ENCODE measurements at places on chromosomes 12 and 14. TPM values are rescaled to one million over a fixed set of nuclear protein-coding genes. Genes with fewer than 3 reads are reported as not detected.

DNA sequence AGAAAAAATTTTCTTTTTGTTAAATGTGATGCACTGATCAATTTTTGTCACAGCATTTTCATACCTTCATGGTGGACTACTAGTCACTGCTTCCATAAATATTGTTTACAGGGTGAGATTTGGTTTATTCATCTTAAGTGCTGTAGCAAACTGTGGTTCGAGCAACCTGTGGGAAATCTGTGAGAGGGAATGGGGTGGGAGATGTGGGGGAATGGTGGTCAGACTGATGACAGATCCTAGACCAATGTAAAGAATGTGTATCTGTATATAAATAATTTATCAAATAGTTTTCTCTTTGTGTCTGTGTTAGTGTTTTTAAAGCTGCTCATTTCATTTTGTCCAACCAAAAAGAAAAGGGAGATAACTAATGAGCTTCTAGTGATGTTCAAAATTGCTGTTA, 26.7 kb downstream of the CSRP2 start:
- no peaks in the 10 kb centered on the region for H3K36me3 ChIP-seq
- no peaks in the 10 kb centered on the region for H3K27me3 ChIP-seq
- no peak for DNase-seq
- H3K4me3 ChIP-seq, result no peak overlapping the region
- no peak overlapping the region for H3K27ac ChIP-seq
- no peaks in the 10 kb centered on the region for H3K4me1 ChIP-seq

GRCh38 chr14:103880348-103881267, 33.2 kb upstream of the PPP1R13B start:
- H3K36me3 ChIP-seq, result peaks cover 11% of the 10 kb centered on the region
- peak overlapping the region; percentile 33 for H3K27ac ChIP-seq
- DNase-seq, result peak; percentile 68

- H3K36me3 ChIP-seq, result no peaks in the 10 kb centered on the region
- no peak overlapping the region for H3K4me3 ChIP-seq
- no peaks in the 10 kb centered on the region for H3K27me3 ChIP-seq
- no peak for DNase-seq
Measured at GRCh38 chr14:76977793-76978720, 50.5 kb downstream of the IRF2BPL start.

- DNase-seq, result no peak
- no peaks in the 10 kb centered on the region for H3K36me3 ChIP-seq
- no peak overlapping the region for H3K4me3 ChIP-seq
- no peaks in the 10 kb centered on the region for H3K27me3 ChIP-seq
- no peak overlapping the region for H3K27ac ChIP-seq
Measured at GRCh38 chr12:1581973-1582708, 12.2 kb downstream of the FBXL14 start.

DNA sequence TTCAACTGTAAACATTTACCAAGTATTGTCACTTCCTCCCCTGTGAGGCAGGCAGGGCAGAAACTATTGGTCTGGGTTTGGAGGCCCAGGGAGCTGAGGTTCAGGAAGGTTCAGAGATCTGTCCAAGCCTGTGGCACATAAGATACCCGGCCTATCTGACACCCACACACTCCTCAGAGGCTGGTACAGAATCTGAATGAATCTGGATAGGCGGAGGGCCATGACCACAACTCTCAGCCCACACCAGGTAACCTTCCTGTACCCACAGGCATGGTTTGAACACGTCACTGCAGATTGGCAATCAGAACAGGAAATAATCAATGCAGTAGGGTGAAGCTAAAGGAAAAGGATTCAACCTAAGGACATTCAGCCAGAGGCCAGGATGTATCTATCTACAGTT, 92.8 kb upstream of the TMCC3 start:
- no peak for DNase-seq
- H3K4me3 ChIP-seq, result no peak overlapping the region
- H3K4me1 ChIP-seq, result no peaks in the 10 kb centered on the region
- peaks cover 47% of the 10 kb centered on the region for H3K27me3 ChIP-seq
- H3K27ac ChIP-seq, result no peak overlapping the region

GRCh38 chr12:71958457-71958856, 19.8 kb downstream of the TPH2 start:
- DNase-seq, result no peak
- H3K27ac ChIP-seq, result no peak overlapping the region
- H3K4me1 ChIP-seq, result peaks cover 10% of the 10 kb centered on the region
- no peaks in the 10 kb centered on the region for H3K36me3 ChIP-seq
- H3K4me3 ChIP-seq, result no peak overlapping the region
- no peaks in the 10 kb centered on the region for H3K27me3 ChIP-seq

DNA sequence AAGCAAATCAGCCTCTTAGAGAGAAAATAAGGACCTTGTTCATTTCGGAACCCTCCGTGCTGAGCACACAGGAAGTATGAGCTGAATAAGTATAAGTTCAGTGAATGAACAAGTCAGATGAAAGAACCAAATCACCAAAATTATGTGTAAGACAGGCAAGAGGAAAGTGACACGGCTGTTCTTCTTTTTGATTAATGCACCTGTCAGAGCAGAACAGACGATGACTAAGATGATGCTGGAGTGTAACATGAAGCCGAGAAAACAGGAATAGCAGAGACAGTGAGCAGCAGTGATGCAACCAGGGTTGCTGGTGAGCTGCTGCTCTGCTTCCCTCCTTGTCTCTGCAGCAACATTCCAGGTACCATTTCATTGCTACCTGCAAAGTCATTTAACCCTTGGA, 861.1 kb downstream of the GALC start:
- H3K36me3 ChIP-seq, result no peaks in the 10 kb centered on the region
- no peaks in the 10 kb centered on the region for H3K4me1 ChIP-seq
- no peaks in the 10 kb centered on the region for H3K27me3 ChIP-seq

The PLEKHG7 gene
- total RNA-seq, result 2.5 TPM

GRCh38 chr12:115194448-115194847, 510.5 kb upstream of the TBX3 start:
- H3K4me3 ChIP-seq, result no peak overlapping the region
- H3K27ac ChIP-seq, result no peak overlapping the region
- no peaks in the 10 kb centered on the region for H3K36me3 ChIP-seq
- no peaks in the 10 kb centered on the region for H3K27me3 ChIP-seq
- no peaks in the 10 kb centered on the region for H3K4me1 ChIP-seq

The ANKRD33 gene
- total RNA-seq, result not detected

The APOF gene
- total RNA-seq, result not detected

- no peaks in the 10 kb centered on the region for H3K36me3 ChIP-seq
- H3K27ac ChIP-seq, result no peak overlapping the region
- H3K27me3 ChIP-seq, result no peaks in the 10 kb centered on the region
- H3K4me3 ChIP-seq, result no peak overlapping the region
- no peak for DNase-seq
Measured at GRCh38 chr14:71586131-71586897, 345.9 kb upstream of the RGS6 start.

The GCN1 gene
- total RNA-seq, result 188 TPM

GRCh38 chr14:104281768-104282301, 143.4 kb downstream of the KIF26A start:
- no peak overlapping the region for H3K4me3 ChIP-seq
- H3K4me1 ChIP-seq, result peaks cover 3% of the 10 kb centered on the region
- H3K27me3 ChIP-seq, result peaks cover 86% of the 10 kb centered on the region
- no peak overlapping the region for H3K27ac ChIP-seq
- DNase-seq, result no peak

The NEUROD4 gene
- not detected for total RNA-seq

DNA sequence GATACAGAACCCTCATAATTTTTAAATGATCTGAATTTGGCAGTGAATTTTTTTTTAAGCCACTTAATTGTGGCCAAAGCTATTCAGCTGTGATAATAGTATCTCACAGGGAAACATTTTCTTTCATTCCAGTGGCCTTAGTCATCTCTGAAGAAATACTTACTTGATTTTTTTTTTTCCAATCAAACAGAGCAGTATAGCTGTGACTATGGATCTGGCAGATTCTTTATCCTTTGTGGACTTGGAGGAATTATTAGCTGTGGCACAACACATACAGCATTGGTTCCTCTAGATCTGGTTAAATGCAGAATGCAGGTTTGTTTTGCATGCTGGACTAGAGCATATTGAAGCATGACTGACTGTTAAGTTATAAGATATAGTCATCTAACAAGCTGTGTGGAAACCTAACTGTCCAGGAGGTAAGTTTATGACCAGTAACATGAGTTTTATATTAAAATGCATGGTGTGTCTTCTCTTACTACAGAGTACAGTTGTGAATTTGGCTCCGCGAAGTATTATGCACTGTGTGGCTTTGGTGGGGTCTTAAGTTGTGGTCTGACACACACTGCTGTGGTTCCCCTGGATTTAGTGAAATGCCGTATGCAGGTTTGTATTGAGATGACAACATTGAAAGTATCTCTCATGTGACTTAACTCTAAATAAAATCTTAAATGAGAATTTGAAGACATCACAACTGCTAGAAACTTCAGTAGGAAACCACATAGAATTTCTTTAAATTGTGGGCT, 1.9 kb downstream of the SLC25A3 start:
- no peaks in the 10 kb centered on the region for H3K27me3 ChIP-seq
- DNase-seq, result no peak
- peaks cover 18% of the 10 kb centered on the region for H3K4me1 ChIP-seq
- peak overlapping the region; percentile 99 for H3K27ac ChIP-seq

- no peak overlapping the region for H3K4me3 ChIP-seq
- no peaks in the 10 kb centered on the region for H3K36me3 ChIP-seq
- no peaks in the 10 kb centered on the region for H3K4me1 ChIP-seq
Measured at GRCh38 chr14:82779301-82779700, 1245.6 kb upstream of the SEL1L start.

The DEPDC4 gene
- 1.9 TPM for total RNA-seq

The CCDC60 gene
- not detected for total RNA-seq

- no peaks in the 10 kb centered on the region for H3K4me1 ChIP-seq
- no peak overlapping the region for H3K4me3 ChIP-seq
- H3K36me3 ChIP-seq, result no peaks in the 10 kb centered on the region
- no peak overlapping the region for H3K27ac ChIP-seq
- DNase-seq, result no peak
- peaks cover 63% of the 10 kb centered on the region for H3K27me3 ChIP-seq
Measured at GRCh38 chr12:104510145-104510872, 53.6 kb downstream of the CHST11 start.

The KRT85 gene
- total RNA-seq, result not detected

- peaks cover 91% of the 10 kb centered on the region for H3K27me3 ChIP-seq
- H3K27ac ChIP-seq, result no peak overlapping the region
- no peaks in the 10 kb centered on the region for H3K4me1 ChIP-seq
- no peaks in the 10 kb centered on the region for H3K36me3 ChIP-seq
- H3K4me3 ChIP-seq, result no peak overlapping the region
Measured at GRCh38 chr14:76104802-76105355, 46.8 kb upstream of the GPATCH2L start.

DNA sequence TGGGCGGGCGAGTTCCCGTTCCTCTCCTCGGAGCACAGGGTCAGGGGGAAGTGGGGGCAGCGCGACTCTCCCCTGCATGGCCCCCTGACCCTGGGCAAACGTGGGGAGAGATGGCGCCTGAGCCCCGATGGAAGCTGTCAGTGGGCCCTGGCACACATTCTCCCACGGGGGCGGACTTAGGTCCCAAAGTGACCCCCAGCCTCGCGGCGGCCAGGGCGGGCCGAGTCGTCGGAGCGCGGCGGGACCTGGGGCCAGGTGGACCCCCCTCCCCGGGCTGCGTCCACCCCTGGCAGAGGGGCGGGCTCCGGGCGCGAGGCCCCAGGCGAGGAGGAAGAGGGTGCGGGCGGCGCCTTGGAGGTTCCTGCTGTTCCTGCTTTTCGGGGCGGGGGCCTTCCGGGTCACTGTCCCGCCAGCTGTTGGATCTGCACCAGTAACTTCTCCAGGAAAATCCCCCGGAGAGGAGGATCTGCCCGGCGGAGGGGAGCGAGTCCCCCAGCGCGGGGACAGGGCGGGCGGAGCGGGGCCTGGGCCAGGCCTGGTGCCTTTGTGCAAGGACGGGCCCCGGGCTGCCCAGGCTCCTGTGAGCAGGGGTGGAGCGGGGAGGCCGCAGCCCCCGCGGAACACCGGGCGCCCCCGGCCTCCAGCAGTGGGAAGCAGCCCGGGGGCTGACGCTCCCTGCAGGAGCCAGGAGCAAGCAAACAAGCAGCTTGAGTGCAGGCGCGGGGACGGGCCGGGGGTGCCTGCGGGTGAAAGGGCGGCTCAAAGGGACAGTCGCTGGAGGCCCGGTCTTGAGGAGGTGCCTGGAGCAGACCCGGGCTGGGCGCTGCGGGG, 15.3 kb downstream of the TNFAIP2 start:
- no peaks in the 10 kb centered on the region for H3K27me3 ChIP-seq
- peaks cover 29% of the 10 kb centered on the region for H3K4me1 ChIP-seq
- peaks cover 26% of the 10 kb centered on the region for H3K36me3 ChIP-seq
- H3K27ac ChIP-seq, result no peak overlapping the region
- DNase-seq, result no peak

The OR4E2 gene
- not detected for total RNA-seq

DNA sequence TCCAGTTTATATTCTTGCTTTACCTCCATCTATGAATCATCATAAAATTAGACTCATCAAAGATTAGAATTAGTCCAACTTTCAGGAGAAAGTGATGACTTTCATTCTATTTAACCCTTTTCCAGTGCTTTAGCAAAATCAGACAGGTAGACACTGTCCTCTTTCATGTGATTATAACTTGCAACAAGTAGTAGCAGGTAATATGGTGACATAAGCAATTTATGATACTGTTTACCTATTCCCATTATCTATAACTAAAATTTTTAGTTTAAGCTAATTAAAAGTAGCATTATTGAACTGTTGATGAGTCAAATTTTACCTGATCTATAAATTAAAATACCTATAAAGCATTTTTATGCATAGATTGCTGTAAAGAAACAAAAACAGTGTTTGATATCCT, 351.6 kb downstream of the SEC23A start:
- no peaks in the 10 kb centered on the region for H3K36me3 ChIP-seq
- no peaks in the 10 kb centered on the region for H3K27me3 ChIP-seq
- no peak for DNase-seq
- no peak overlapping the region for H3K27ac ChIP-seq
- no peaks in the 10 kb centered on the region for H3K4me1 ChIP-seq

The SLC7A7 gene
- 10.2 TPM for total RNA-seq

DNA sequence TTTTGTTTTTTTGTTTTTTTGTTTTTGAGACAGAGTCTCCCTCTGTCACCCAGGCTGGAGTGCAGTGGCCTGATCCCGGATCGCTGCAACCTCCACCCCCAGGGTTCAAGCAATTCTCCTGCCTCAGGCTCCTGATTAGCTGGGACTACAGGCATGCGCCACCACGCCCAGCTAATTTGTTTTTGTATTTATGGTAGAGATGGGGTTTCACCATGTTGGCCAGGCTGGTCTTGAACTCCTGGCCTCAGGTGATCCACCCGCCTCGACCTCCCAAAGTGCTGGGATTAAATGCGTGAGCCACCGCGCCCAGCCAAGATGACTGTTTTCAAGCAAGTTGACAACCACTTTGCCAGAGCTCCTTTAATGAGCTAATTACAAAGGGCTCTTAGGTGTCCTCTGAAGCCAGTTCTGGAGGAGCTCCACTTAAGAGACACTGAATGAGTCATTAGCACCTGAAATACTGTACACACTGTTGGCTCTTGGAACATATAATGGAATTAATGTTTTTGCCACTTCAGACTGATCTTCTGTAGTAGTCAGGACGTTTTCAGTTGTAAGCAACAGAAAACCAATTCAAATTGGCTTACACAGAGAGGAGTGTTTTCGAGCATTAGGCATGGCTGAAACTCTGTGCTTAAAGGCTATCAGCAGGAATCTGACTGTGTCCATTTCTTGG, 55.4 kb upstream of the MED13L start:
- H3K36me3 ChIP-seq, result no peaks in the 10 kb centered on the region
- peaks cover 8% of the 10 kb centered on the region for H3K27me3 ChIP-seq
- no peak for DNase-seq

Measured in Calu3 (cell line).